Cortex of kidney (tissue), 1 donor: ENCODE measurements at places on chromosomes 2 and 18.

GRCh38 chr2:71608441-71608840 is 155.1 kb downstream of the DYSF start:
- no peak for DNase-seq

DNA sequence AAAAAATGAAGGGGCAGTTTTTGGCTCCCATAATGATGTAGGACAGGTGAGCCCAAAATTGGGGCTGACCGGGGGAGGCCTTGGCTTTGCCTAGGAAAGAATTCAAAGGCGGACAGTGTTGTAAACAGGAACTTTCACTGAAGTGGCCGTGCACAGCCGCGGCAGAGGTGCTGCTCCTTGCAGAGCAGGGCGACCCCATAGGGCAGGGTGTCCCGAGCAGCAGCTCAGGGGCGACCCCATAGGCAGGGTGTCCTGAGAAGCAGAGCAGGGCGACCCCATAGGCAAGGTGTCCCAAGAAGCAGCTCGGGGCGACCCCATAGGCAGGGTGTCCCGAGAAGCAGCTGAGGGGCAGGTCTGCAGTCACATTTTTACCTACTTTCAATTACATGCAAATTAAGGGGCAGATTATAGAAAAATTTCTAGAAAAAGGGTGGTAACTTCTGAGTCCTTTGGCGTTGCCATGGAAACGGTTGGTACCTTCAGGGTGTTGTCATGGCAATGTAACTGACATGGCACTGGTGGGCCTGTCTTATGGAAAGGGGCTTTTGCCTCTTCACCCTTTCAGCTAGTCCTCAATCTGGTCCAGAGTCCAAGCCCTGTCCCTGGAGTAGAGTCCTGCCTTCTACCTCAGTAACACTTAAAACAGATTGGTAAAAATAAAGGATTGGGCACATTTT is 134.5 kb downstream of the FBXO15 start:
- no peak for DNase-seq

DNA sequence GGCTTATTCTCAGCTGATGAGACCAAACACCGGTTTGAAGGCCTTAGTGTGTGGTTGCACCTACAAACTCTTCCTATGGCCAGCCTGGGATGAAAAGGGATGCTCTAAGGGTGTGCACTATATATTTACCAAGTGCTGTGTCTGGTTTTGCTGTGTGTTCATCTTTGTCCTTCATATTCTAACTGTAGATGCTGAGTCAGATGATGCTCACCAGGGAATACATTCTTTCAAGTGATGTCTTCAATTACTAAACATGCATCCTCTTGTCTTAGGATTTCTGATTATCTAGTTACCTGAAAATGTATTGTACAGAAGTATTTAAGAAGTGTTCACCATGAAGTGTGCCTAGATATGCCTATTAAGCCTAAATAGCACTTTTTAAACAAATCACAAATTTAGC is 1111.6 kb upstream of the ZEB2 start:
- DNase-seq, result no peak

- DNase-seq, result no peak
Measured at GRCh38 chr18:48600456-48601090, 61.7 kb downstream of the CTIF start.

- DNase-seq, result no peak
Measured at GRCh38 chr2:200795028-200795440, 16.7 kb upstream of the BZW1 start.

DNA sequence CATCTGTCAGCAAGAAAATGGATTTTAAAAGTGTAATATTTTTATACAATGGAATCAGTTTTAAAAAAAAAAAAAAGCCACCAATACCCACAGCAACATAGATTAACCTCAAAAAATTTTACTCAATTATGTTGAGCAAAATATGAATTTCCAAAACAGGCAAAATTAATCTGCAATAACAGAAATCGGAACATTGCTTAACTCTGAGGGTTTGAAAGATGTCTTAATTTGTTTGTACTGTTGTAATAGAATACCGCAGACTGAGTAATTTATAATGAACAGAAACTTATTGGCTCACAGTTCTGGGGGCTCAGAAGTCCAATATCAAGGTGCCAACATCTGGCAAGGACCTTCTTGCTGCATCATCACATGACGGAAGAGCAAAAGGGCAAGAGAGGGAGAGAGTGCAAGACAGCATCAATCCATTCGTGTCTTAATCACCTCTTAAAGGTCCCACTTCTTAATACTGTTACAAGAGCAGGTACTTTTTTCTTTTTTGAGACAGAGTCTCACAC is 31.8 kb upstream of the TNFAIP6 start:
- no peak for DNase-seq

GRCh38 chr18:32553174-32553573 is 82.5 kb upstream of the GAREM1 start:
- DNase-seq, result no peak

GRCh38 chr2:75199428-75200011 is at the start of gene TACR1:
Gene TACR1, minus strand, starts transcription at chr2:75199520. Its CDS starts 586 bp downstream, at chr2:75198934.
- DNase-seq, result no peak

DNA sequence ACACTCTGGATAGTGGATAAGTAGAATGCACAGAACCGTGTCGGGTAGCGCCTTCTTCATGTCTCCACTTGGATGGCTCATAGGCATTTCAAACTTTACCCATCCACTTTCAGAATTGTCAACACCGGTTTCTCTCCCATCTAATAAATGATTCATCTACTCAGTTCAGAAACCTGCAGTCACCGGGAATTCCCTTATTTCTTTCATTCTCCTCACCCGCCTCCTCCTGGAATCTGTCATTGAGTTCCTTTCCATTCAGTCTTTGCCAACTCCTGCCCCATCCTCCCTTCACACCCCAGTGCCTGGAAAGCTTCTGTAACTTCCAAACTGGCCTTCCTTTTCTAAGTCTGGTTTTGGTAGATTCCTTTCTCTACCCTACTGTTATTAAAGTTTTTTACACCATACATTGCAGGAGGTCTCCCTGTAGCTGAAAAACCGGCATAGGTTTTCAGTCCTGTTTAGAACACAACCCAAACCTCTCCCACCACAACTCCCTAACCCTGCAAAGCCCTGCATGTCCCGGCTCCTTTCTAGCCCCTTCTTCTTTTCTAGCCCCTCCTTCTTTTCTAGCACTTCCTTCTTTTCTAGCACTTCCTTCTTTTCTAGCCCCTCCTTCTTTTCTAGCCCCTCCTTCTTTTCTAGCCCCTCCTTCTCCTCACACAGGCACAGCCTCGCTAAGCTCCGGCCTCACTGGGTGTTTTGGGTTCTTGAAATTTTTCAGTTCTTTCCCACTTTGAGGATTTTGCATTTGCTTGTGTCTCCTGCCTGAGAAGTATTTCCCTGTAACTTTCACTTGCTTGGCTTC is 133.9 kb upstream of the KLHL14 start:
- DNase-seq, result no peak

DNA sequence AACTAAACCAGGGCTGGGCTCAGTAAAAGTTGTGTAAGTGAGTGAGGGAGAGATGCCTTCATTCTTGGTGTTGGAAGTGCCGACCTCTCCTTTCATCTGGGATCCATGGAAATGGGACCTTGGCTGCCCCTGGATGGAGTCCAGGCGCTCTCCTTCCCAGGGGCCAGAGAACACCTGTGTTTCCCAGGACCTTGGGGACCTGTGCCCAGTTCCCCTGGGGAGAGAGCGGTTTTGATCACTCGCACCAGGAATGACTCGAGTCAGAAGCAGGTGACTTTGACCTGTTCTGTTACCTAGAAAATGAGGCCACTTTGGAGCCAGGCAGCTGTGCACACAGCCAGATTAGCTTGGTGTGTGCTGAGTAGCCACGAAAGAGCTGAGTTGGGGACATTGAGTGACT is 97.3 kb downstream of the SH3BP4 start:
- DNase-seq, result no peak

- DNase-seq, result no peak
Measured at GRCh38 chr2:30195016-30195415, 36.3 kb upstream of the LBH start.

DNA sequence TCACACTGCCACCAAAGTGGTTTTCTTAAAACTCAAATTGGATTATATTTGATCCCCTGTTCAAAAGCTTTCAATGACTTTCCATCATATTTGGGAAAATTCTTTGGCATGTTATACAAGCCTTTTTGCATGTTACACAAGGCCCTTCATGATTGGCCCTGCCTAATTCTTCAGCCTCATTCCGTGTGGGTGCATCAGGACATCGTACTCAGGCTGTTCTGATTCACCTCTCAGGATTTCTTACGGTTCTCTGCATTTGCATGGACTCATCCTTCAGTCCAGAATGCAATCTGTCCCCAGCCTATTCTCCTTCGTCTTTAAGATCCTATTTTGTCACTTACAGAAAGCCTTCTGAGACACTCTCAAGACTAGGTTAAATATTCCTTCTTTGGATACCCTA is 107.8 kb downstream of the LYPD1 start:
- DNase-seq, result no peak
